ENCODE measurements at places on chromosomes 6 and 20.

DNA sequence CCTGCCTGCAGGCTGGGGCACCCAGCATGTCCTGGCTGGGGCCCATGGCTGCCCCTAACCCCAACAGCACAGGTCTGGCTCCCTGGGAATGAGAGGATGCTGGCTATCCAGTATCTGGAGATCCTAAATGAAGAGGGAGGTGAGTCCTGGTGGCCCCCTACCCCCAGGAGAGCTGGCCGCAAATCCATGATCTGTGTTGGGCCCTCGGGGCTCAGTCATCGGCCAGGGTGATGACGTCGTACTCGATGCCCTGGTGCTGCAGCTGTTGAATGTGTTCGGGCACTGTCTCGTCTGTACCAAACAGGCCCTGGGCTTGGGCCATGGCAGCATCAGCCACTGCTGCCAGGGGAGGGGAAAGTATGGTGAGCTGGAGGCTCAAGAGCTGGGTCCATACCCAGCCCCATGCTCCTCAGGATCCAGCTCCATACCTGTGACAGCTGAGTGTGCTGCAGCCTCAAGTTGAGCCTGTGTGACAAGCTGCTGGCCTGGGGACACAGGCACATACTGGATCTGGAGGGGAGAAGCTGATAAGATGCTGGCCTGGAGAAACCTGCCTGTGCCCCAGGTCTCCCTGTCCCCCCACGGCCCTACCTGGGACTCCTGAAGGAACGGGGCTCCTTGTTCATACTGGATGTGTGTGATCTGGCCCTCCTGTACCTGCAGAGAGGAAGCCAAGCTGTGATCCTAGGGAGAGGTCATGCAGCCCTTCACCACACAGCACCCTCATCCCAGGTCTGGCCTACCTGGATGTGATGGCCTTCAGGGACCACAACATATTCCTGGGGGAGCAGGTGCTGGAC lies 14.5 kb downstream of the PCIF1 start:
- no peak for DNase-seq

GRCh38 chr20:20450521-20450920 lies 82.6 kb downstream of the INSM1 start:
- no peak for DNase-seq

- no peak for DNase-seq
Observed at GRCh38 chr6:126376682-126377081, 36.8 kb downstream of the CENPW start.

DNA sequence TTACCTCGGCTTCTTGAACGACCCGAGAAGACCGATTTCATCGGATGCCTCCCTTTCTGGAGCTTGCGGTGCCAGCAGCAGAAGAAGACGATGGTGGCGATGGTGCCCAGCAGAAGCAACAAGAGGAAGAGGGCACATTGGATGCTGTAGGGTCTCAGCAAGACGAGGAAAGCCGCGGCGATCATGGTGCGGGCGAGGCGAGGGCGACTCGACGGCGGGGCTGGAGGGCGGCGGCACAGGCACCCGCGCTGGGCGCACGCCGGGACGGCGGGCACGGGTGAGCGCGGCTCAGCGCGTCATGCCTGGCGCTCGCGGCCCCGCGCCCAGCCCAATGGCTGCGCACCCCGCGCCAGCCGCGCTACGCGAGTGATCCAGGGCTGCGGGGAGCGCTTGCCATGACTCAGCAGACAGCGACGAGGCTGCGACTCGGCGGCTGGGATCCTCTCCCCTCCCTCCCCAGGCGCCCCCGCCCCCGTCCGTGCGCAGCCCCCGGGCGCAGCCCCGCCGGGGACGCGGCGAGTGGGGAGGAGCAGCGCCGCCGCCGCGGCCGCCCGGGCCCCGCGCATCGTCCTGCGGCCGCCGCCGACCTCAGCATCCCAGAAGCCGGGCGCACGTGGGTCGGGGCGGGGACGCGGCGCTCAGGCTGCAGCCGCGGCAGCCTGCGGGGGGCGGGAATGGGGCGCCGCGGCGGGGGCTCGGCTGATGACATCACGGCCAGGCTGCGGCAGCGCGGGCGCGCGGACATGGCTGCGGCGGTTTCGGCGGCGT lies at the start of gene BEND6:
BEND6 (plus strand) TSS at position 705 of the 768 bp plus-strand sequence. CDS start 26,704 bp downstream, outside the sequence.
- peak; percentile 35 for DNase-seq

DNA sequence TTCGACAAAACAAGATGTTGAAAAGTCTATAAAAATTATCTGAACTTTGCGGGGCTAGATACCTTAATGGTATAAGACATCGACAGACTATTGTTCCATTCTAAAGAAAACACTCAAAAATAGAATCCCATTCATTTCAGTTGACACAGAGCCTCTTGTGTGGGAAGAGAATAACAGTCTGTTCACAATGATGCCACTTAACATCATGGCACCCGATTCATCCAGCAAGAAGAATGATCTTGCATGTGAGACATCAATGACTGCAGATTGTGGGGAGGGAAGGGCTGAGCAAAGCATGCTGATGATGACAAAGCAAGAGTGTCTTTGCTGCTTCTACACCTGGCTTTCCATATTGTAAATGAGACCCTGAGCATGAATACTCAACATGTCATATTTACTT lies 49.7 kb upstream of the ARMH2 start:
- DNase-seq = no peak

DNA sequence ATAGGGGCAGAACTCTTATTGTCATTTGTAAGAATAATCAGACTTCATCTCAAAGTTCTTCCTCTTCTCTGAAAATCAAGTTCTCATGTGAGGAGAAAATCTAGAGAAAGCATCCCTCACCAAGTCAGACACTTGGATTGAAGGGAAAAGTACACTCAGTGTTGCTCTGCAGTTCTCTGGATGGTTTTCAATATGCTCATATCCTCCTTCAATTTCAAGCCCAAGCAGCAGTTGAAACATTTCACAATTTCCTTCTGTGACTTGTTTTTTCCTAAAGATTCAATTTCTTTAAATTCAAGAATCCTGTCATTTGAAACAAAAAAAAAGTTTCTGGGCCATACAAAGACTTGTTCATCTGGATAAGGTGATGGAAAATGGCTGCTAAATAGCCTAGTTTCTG lies 140.2 kb upstream of the AHI1 start:
- no peak for DNase-seq

GRCh38 chr6:116012471-116012949 lies 48.2 kb downstream of the FRK start:
- DNase-seq = no peak
